ENCODE measurements at places on chromosomes 6 and 20.
A peak's percentile ranks its signal among the peaks of the same experiment; 100 is the strongest.

- no peak for DNase-seq
These were observed 25.3 kb downstream of the SLC35A1 start for GRCh38 chr6:87498048-87498447.

DNA sequence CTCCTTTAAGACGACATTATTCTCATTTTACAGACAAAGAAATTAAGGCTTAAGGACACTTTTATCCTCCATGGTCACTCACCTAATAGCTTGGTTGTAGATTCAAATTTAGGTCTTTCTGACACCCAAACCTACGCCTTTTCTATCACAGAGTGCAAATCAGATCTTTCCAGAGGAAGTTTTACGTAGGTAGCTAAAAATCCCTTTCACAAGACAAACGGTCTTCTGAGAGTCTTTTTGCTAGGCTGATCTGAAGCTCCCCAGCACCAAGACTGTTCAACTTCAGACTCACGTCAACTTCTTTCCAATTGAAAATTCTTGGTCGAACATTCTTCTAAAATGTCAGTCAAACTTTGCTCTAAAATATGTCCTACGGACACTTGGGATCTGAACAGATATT is 46.5 kb downstream of the BLOC1S5 start:
- DNase-seq = no peak

DNA sequence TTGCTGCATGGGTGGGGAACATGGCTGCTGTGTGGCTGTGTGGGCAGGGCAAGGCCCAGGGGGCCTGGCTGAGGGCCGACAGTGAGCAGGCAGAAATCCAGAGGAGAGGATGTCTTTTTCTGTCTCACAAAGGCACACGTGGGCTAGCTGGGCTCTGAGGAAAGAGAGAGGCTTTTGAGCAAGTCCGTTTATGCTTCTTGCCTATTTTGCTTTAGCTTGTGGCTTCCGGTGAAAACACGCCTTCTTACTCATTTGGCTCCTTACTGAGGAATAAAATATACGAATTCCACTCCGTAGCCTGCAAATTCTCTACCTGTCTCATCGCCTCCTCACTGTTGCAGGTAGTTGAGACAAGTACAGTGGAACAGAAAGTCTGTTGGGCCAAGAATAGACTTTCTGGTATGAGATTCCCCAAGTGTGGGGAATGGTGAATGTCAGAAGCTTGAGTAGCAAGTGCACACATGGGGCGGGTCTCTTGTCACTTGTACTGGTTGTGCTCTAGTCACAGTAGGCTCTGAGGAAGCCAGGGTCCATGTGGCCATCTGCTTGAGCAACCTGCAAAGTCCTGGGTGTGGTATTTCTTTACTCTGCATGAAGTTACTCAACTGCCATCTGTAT is 28.4 kb downstream of the WRNIP1 start:
- no peak for DNase-seq

- no peak for DNase-seq
These were observed 84.8 kb upstream of the HDAC2 start for GRCh38 chr6:114055763-114056162.

- no peak for DNase-seq
These were observed 148.5 kb upstream of the PDE7B start for GRCh38 chr6:135703007-135703406.

DNA sequence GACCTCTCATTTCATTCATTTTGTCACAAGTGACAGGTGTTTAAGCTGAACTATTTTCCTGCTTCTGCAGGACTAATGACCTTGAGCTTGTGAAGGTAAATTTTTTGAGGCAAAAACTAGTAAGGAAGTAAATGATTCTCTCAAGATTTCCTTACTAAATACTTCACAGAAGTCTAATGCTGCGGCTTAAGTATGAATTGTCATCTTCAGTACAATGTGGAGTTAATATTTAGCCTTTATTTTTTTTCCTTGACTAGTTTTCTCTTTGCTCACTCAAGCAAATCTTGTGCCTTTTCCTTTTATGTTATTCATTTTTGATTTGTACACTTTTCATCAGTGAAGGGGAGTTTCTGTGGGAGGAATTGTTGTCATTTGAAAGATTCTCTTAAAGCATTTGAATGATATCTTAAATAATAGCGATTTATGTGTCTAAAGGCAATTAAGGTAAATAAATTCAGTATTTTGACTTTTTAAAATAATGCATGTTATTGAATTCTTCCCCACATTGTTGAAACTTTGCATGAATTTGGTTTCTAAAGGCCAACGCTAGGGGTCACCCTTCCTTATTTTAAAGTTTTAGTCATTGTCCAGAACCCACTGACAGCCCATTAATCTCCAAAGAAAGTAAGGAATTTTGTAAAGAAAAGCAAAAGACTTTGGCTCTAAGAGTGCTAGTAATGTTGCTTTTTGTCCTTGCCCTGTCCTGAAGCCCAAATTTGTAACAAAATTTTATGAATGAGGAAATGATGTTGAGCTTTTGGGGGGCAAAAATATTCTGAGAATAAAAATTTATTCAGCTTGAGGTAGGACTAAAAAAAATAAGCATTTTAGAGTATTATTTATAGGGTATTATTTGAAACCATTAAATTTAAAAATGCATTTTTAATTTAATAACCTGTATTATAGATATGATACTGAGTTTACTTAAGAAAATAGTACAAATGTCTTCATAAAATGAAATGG is 157.4 kb upstream of the LAMA2 start:
- DNase-seq = peak; percentile 9

DNA sequence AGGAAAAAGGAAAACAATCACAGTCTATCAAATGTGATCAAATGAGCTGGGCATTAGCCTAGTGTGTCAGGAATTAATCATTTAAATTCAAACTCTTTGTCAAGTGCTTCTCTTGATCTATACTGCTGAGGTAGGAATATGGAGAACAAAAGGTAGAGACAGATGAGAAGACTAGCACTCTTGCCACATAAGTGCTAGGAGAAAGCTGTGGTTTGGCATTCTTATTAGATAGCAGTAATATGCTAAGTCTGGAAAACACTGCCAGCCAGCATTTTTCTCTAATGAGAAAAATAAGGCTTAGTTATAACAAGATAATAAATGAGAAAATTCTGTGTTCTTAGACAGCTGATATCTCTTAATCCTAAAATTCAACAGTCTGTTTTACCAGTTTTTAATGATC is 38.9 kb downstream of the ORC3 start:
- no peak for DNase-seq

DNA sequence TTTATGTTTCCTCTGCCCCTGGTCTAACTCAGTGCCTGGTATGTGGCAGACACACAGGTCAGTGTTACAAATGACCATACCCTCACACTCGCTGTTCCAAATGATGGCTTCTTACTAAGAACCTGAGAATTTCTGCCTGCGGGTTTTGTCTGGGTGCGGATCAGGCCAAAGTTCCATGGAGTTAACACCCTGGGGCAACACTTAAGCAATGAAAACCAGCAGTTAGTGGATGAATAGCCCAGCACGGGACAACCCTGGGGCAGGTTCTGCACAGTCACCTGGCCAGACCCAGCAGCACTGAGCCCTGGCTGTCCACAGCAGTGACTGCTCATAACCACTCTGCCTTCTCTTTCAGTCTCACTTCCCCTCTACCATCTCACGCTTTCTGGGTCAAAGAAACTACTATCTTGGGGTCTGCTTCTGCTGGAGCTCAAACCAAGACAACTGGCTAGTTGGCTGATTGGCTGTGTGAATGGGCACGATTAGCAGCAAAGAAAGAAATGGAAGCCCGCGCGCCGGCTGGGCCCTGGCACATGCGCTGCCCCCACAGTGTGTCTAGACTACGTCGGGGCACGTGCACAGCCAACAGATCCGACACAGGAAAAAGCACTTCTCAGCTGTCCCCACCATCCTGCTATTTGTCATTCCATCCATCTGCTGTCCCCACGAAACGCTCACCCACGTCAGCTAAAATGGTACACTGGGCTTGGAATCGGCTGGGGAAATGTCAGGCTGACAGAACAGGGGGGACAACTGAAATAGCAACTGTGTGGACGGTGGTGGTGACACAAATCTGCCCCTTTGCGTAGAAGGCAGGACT is 36.6 kb downstream of the MGME1 start:
- peak; percentile 34 for DNase-seq

GRCh38 chr6:53376661-53377226 is 28.0 kb upstream of the ELOVL5 start:
- no peak for DNase-seq

- no peak for DNase-seq
These were observed 277.0 kb downstream of the CENPW start for GRCh38 chr6:126616866-126617265.

DNA sequence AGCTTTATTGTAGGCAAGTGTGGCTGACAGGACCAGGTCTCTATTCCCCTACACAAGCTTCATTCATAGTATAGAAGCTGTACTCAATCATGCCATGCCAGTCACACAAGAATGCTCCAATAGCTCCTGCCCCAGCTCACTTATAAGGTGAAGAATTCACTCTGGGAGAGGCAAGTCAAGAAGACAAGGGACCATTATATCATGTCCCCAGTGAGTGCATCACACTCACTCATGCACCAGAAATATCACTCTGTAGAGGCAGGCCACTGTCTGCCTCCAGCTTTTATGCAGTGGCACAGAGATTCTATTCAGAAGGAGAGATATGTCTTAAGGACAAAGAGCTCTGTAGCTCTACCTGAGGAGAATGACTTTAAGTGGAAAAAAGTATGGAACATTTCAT is 263.2 kb downstream of the GJA1 start:
- no peak for DNase-seq

GRCh38 chr20:60048634-60049521 is 90.7 kb downstream of the CDH26 start:
- no peak for DNase-seq

- no peak for DNase-seq
These were observed 219.8 kb upstream of the ARID1B start for GRCh38 chr6:156557251-156557910.

GRCh38 chr20:63930971-63931553 is 25.2 kb downstream of the UCKL1 start:
- no peak for DNase-seq

DNA sequence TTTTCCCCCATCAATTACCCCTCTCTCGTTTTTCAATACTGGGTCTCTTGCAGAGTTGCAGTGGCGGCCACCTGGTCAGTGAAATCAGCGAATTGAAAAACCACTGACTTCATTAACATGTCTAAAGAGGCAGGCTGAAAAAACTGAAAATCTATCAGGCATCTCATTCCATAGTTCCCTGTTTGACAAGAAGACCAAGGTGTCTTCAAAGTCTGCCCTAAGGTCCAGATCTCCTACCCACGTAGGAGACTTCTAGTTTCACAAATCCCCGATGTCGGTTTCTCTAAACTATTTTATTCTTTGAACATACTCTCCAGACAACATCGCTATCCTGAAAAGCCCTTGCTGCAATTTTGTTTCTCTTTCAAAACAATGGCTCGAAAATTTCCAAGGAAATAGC is 796 bp upstream of the TUBB start:
- no peak for DNase-seq

DNA sequence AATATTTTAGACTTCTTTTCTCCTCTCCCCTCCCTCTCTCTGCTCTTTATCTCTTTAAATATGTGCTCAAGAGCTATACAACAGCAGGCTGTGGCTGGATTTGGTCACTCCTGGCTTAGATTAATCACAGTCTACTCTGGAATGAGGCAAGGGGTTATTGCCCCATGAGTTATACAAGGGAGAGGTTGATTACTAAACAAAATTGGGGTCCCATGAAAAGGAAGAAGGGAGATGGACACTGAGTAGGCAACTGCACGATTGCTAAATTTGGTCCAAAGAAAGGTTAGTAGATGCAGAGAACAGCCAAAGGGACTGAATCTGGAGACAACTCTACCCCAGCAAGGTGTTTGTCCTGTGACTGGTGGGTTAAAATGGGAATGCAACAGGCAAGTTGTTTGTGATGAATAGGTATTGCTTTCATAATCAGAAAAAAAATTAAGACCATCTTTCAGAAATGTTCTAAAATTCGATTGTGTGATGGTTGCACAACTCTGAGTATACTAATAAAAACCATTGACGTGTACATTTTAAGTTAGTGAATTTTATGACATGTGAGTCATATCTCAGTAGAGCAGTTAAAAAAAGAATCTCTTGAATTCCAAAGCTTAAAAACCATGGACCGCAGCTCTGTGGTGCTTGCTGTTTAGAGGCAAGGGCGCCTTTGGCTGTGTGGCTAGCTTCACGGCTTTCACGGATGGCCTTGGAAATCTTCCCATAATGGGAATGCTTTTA is 57.1 kb downstream of the KIZ start:
- no peak for DNase-seq

DNA sequence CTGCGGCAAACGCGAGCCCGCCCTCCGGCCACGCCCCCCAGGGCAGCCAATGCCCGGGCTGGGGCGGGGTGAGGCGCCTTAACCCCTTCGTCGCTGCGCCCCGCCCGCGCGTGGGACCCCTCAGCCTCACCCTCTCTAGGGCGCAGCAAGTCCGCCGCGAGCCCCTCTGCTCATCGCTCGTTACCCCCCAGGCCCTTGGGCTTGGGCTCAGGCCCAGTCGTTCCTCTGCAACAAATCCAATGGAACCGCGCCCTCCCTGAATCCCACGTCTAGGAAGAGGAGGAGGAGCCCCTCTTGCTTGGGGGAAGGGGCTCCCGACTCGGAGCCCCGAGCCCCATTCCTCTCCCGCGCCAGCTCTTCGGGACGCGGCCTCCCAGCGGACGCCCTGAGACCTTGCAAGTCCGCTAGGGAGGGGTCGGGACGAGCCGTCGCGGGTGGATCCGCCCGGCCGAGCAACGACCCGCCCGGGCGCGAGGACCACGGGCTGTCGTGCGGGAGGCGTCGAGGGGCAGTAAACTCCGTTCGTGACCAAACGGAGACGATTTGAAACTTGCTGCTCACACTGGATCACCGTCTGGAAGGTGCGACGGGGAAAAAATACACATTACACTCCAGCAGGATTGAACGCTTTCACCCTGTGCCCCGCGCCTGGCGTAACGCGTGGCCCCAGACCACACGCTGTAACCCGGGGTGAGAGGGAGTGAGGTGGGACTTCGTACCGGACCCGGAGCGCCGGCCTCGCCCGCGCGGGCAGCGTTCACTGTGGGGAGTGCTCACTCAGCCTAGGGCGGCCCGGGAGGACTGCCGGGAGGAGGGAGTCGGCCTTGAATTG is 477 bp upstream of the LZTS3 start:
- DNase-seq = peak; percentile 94

- no peak for DNase-seq
These were observed 83.6 kb downstream of the PAK5 start for GRCh38 chr20:9755301-9755700.

GRCh38 chr20:17790296-17790695 is 90.5 kb downstream of the BANF2 start:
- no peak for DNase-seq

DNA sequence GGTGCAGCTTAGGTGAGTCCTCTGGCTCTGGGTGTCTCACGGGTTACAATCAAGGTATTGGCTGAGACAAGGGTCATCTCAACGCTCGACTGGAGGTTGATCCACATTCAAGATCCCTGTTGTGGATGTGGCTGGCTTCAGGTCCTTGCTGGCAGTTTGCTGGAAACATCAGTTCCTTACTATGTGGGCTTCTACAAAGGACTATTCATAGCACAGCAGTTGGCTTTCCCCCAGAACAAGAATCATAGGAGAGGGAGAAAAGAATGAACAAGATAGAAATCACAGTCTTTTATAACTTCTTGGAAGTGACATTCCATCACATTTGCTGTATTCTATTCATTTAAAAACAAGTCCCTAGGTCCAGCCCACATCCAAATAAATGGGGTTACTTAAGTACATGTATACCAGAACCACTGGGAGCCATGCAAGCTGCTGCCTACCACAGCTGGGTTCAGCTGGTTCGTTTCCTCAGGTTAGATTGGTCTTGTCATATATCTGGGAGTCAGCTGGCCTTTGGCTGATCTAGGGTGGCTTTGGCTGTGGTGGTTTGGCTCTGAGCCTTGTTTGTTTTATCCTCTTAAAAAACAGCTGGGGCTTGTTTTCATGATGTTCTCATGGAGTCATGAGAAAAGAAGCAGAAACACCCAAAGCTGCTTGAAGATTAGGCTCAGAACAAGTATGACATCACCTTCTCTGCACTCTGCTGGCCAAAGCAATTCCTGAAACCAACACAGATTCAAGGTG is 433.2 kb upstream of the SPTLC3 start:
- DNase-seq = peak; percentile 50

Measured in RPMI8226 (cell line).